Stimulated activated CD4-positive, alpha-beta T cell treated with anti-CD3 and anti-CD28 coated beads, Interleukin-2, amount 100 ng/mL, for 24 hours (primary cell): ENCODE measurements at places on chromosomes 1 and 21.

DNA sequence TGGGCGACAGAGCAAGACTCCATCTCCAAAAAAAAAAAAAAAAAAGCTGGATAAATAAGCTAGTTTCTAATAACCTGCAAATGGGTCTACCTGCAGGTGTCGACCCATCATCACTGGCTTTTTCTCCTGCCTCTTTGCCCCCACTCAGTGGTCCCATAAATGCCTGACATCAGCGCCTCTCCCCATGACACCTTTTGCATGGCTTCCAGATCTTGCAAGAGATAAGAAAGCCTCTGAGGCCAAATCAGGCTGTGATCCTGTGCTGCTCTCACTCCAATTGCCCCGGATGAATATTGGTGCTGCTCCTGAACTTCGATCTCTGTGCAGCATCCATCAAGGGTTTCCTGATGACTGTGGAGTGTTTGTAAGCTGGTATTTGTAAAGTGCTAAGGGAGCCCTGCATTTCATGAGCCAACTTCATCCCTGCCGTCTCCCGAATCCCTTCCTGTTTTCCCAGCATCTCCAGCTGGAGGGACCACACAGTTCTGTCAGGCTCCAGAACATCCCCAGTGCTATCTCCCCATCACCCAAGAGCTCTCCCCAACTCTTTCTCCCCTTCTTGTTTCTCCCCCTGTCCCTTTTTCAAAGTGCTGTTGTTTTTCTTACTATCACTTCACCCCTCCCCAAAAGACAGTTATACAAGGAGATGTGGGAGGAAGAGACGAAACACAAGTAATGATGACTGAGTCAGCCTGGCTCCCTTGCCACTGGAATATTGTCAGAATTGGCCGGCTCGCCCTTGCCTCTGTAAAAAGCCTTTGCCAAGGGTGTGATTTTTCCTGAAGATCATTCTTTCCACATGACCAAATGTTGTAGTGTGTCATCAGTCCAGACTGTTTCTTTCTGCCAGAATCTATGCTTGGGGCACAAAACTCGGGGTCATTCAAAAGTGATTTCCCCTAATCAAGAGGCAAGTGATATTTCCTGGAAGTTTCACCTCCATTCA, 2.8 kb upstream of the EFHD2 start:
- no peak for DNase-seq

GRCh38 chr21:31213787-31214186, 130.3 kb downstream of the TIAM1 start:
- no peak for DNase-seq

DNA sequence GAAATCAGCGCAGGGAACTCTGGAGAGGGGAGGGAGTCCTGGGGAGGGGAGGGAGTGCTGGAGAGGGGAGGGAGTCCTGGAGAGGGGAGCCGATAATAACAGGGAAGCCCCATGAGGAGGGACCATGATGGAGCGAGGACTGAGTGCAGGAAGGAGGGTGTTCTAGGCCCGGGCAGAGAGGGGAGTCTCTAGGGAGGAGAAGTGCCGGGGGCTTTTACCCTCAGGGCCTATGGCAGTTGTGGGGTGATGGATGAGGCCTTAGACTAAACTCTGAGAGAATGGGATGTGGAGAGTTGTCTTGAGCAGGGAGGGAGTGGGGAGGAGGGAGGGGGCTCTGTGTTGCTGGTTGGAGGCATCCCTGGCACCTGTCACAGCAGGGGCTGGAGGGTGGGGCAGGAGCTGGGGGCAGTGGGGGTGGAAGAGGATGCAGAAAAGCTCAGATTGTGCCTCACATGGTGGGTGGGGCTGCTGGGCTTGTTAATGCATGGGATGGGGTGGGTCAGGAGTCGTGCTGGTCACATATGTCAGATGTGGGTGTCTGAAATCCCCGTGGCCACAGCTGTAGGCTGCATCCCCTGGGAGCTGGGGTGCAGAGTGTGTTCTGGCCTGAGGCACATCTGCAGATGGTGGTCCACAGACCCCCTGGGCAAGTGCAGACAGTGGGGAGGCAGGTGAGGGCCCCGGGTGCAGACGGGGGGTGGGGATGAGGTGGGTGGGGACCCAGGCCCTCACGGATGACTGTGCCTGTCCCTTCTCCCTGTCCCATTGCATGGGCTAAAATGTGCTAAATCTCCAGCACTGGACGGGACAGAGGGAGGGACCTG, 88.4 kb upstream of the COL6A1 start:
- DNase-seq: no peak

- no peak for DNase-seq
These were observed 261.4 kb upstream of the USP24 start for GRCh38 chr1:55476445-55477015.

DNA sequence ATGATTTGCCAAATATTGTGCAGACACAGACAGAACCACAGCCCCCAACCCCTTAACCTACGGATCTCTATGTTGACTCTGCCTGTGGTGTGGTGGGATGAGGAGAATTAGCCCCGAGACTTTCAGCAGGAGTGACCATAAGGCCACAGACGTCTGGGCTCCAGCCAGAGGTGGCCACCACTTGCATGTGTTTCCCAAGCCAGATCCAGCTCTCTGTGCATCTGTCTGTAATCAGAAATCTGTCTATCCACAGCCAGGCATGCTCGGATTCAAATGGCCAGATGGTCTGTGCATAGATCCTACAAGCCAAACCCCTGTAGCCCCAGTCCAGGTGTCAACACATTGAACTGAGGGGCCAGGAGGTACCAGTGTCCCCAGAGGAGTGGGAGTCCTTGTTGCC, 140.6 kb downstream of the SYF2 start:
- DNase-seq: no peak
